B cell (primary cell): ENCODE measurements at places on chromosomes 2 and 18. TPM values are rescaled to one million over a fixed set of nuclear protein-coding genes. Genes with fewer than 3 reads are reported as not detected.

Gene CFAP65
- not detected in 2 replicates for total RNA-seq

Gene AGXT
- not detected in 2 replicates for total RNA-seq

Gene RGPD6
- 78.3 and 79.5 TPM in 2 replicates for total RNA-seq

Gene MARCO
- not detected in 2 replicates for total RNA-seq

Gene GAL3ST2
- total RNA-seq: 0.51 TPM in 1 of 2 replicates, not detected in the other
